ENCODE measurements at places on chromosomes 6 and 20.

DNA sequence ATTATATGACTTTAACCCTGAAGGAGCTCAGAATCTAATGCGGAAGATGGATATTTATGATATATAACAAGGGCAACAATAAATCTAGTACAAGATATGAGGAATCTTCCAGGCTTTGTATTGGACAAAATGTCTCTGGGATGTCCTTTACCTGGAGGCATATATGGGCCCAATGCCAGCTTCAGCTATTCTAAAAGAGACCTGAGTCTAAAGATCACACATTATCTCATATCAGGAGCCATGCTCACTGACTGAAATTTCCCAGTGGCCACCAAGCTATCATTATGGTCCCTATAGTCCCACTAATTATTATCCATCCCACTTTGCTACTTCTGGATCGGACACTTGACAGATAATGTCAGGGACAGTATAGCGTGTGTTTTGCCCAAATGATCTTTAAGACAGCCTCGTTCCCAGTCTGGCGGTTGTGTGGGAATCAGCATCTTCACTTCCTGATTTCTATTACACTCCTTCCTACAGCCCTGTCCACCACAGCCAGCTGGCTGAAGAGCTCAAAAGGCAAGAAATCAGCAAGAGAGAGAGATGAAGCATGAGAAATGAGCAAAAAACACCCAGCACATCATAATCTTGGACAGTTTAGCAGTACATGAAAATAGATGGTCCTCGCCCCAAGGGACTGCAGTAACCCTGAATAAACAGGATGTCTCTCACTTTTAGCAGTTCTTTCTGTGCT, 34.9 kb downstream of the KLHL31 start:
- no peak for DNase-seq

GRCh38 chr6:134165561-134166201, 113.3 kb upstream of the SLC2A12 start:
- DNase-seq, result no peak

DNA sequence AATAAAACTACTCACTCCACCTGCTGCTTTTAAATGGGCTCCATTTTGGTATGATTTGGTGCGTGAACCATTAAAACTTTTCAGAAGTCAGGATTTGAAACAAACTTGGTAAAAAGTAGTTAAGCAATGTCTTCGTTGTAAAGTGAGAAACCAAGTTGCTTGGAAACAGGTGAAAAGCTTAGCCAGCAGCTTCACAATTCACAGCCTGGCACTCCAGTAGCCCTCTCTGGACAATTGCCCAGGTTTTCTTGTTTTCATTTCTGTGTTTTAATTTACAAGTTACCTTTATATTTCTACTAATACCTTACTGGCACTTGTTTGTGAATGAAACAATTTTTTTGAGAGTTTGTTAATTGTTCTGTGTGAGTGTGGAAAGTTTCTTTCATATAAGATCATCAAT, 12.8 kb downstream of the NT5E start:
- no peak for DNase-seq

DNA sequence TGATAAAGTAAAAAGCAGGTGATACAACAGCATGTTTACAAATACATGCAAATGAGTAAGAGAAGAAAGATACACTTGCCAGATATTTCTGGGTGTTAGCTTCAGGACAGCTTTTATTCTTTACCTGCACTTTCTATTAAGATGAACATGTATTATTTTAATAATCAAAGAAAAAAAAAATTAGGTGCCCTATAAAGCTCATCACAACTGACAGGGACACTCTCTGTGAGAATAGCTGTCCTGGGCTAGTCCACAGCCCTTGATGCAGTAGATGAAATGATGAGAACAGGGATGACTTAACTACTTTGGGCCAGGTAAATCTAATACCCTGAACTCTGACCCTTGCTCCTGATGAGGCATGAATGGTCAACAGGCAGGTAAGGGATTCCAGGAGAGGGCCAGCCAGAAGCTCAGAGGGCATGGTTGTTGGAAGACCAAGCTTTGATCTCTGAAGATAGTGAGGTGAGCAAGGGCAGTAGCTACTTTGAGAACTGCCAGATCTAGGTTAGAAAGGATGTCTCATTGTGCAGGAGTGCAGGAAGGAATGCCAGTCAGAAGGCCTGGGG, 15.6 kb downstream of the NSFL1C start:
- DNase-seq, result no peak

- DNase-seq, result peak; percentile 89
Observed at GRCh38 chr20:44187054-44187771, at the start of gene JPH2. TSS of gene JPH2 (minus strand) at chr20:44187188. CDS start at chr20:44186705, 483 bp downstream.

DNA sequence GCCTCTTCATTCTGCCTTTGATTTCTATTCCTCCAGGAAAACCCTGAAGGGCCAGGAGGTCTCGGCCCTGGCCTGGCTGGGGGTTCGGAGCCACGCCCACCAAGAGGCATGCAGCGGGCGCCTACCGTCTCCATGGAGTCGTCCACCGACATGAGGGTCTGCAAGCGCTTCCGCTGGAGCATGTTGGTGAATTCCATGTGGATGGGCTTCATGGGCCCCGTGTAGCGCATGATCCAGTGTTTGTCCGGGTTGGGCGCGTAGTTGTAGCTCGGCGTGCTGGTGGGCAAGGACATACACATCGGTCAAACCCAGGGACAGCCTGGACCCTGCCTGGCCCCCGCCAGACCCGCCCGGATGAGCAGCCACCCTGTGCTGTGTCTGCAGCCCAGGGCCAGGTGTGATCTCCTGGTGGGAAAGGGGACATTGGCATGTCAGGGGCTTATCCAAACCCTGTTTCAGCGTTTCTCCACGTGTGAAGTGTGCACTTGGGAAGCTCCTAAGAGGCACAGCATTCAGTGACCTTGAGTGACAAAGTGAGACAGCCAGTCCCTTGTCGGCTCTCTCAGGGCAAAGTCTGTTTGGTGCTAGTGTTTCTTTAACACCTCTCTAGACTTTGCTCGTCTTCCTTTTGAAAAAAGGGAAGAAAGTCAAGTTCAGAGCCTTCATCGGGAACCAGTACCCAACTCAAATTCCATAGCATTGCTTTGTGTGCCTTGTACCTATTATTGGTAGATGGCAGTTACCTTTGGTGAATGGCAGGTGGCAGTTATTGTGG, 100.8 kb downstream of the SULF2 start:
- DNase-seq, result no peak

DNA sequence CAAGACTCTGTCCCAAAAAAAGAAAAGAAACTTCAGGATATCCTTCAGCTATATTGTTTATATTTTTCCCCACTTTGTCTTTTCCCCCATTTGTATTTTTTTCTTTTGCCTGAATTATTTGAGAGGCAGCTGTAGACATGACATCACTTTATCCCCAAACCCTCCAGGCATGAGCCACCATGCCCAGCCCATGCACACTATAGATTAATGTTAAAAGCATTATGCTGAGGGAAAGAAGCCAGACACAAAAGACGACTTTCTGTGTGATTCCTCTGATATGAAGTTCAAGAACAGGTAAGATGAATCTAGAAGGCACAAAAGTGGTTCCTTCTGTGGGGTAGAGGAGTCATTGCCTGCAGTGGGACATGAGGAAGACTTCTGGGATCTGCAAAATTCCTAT, 16.4 kb downstream of the CEBPB start:
- no peak for DNase-seq

DNA sequence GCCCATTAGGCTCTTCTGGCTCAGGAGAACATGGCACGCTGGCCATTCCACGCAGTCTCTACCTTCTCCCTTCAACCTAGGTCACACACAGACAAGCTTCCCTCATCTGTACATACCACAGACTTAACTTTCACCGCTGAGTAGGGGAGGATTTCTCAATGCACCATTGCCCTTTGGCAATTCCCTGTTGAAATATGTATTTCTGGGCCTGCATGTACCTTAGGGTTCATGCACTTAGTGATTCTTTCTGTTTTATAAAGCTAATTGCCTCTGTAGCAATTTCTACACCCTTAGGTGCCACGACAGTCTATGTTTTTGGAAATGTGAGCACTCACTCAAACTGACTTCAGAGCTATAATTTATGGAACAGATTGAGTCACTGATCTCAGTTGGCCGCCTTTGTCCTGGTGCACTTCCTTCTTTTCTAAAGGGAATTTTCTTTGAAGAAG, 253.8 kb upstream of the PRDM1 start:
- no peak for DNase-seq

DNA sequence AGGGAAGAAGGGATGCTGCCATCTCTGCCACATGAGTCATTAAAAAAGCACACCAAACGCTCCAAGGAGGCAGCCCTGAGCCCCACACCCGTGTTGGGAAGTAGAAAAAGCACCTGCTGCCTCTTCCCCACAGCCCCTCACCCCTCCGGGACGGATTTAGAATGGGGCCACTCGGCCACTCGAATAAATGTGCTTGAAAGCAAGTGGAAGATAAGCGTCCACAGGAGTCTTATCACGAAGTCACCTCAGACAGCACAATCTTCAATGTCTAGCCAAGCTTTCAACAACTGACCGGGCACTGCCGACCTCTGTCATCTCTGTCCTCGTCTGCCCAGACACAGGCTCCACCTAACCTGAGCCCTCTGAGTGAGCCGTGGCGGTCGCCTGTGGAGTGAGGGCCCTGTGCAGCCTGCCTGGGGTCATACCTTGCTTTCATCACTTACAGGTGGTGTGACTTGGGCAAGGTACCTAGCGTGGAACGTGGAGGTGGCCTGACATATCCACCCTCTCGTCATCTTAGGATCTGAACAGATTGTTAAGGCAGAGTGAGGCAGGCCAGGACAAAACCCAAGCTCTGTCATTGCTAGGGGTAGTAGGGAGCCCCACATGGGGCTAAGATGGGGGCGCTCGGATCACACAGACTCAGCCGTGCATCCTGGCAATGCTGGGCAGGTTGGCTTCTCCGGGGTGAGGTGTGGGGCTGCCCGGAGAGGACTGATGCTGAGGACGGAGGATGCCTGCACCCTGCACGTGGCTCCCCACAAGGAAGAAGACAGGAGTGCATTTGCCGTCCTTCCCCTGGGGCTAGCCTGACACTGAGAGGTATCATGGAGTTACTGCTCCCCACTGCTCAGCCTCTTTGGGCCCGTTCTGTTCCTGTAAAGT, 34.8 kb downstream of the PSMG4 start:
- no peak for DNase-seq

DNA sequence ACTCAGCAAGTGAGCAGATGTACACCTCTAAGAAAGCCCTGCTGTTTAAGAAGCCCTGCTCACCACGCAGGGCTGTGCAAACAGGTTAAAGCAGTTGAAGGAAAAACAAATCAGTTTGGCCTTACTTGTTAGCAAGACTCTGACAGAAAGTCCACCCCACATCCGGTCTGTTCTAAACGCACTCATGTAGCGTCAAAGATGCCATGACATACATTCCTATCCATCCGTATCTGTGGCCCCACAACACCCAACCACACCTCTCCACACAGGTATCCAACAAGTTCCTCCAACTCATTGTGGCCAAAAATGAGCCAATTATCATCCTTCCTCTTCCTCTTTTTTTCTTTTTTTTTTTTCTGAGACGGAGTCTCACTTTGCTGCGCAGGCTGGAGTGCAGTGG, 22.8 kb upstream of the RAB22A start:
- no peak for DNase-seq

DNA sequence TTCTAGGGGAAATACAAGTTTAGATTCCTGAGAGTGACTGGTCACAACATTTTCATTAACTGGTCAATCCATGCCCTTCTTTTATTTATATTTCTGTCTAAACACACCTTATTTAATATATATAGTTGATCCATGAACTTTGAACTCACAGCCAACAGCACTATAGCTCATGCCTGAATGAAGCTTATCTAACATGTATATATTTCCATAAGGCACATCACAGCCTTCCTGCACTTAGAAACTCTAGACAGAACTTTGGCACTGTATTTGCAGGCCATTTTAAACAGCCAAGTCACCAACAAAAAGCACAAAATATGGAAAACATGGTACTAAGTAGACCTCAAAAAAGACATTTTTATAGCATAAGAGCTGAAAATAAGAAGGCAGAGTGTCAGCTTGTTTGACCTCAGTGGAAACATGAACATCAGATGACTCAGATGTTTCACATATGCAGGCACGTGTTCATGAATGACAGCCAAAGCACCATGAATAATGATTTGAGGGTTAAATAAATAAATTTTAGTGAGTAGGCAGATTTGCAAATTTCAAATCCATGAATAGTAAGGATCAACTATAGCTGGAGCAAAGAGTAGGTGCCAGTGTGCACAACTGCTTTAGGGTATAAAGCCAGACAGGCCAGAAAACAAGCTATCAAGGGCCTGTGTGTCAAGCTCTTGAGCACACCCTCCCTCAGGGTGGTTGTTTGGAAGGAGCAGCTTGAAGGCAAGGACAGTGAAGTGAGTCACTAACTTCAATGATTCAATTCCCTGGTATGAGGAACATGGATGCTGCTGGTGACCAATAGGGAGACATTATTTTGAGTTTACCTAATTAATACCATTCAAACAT, 88.9 kb upstream of the NT5E start:
- peak; percentile 97 for DNase-seq

GRCh38 chr6:66128243-66128642, 421.2 kb upstream of the EYS start:
- DNase-seq, result no peak

DNA sequence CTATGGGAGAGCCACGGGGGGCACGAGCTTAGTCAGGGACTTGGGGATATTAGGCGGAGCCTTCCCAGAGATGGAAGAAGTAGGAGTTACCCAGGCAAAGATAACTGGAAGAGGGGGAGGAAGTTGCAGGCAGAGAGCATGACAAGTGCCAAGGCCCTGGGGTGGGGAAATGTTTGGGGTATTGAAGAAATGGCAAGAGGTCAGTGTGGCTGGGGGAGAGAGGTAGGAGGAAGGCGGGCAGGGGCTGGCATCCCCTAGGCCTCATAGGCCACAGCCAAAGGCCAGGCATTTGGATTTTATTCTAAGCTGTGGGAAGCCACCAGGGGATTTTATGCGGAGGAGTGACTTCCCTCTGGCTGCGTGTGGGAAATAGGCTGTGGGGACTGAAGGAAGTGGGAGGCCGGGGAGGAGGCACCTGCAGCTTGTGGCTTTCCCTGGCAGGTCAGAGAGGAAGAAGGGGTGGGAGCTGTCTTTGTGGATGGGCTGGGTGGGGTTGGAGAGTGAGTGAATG, 22.7 kb downstream of the SNAI1 start:
- DNase-seq, result no peak

DNA sequence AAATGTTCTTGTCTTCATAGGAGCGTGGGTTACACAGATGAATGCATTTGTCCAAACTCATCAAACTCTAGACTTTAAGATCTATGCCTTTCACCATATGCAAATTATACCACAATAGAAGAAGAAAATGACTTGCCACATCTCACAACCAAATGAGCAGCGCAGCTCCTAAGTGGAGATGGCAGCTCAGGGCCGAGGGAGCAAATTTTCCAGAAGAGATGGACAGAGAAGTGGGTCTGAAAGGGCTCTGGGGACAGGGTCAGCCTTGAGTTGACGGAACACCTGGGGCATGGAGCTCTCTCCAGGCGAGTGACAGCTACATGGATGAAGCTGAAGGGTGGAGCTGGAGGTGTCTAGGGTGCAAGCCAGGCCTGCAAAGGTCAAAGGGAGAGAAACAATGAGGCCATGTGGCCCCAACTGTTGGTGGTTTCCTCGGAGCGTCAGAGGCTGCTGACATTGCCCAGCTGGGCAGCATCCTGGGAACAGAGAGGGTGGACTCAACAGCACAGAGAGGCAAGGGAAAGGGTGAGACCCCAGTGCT, 228.3 kb downstream of the NRN1 start:
- DNase-seq, result no peak

Measured in fibroblast of skin of abdomen (primary cell).